ENCODE measurements at places on chromosomes 2 and 18. TPM values are rescaled to one million over a fixed set of nuclear protein-coding genes. Genes with fewer than 3 reads are reported as not detected.

GRCh38 chr2:100894105-100894795 lies 74.3 kb downstream of the NPAS2 start:
- DNase-seq: no peak

GRCh38 chr18:6980363-6980762 lies 137.2 kb downstream of the LAMA1 start:
- no peak for DNase-seq

- no peak for DNase-seq
Observed at GRCh38 chr2:82428251-82428650, 2030.8 kb downstream of the SUCLG1 start.

Gene MARS2
- 3.8 TPM for total RNA-seq

DNA sequence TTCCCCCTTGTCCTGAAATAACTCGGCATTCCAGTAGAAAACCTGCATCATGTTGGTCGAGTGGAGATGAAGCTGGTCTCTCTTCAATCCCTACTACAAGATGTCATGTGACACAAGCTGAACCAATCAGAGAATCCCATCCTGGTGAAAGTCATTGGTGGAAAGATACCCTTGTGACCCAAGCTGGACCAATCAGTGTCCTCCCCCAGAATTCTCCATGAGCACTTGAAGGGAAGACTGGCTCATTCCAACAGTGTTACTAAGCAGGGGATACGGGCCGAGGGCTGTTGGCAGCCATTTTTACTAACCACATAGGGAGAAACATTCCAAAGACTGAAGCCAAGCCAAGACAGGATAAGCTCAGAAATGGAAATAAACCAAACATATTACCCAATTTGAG lies 298.3 kb downstream of the ICOS start:
- no peak for DNase-seq

Data from urinary bladder (tissue), 4 donors.